ENCODE measurements at places on chromosomes 6 and 20.

- no peak for DNase-seq
These were observed 6.3 kb downstream of the SGK2 start for GRCh38 chr20:43564993-43565757.

DNA sequence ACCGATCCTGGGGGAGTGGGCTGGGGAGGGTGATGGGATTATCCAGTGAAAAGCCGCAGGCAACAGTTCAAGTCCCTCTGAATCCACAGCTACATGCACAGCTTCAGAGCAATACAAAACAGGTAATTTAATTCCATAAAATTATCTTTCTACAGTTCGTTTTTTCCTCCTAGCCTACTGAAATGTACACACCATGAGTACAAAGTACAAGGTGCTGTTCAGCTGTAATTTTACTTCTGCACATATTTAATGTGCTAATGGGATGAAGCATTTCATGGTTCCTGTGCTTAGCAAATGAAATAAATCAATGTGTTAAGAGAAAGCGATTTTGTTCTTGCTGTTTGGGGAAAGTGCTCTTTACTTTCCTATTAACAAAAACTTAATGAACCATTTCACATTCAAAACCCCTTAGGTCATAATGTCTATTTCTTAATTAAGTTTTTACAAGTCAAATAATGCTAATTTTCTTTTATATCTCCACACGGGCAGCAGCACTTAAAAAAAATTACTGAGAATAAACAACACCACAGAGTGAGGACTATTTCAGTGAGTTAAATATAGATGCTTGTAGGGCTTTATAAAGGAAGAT, 71.8 kb downstream of the INSM1 start:
- no peak for DNase-seq

- no peak for DNase-seq
These were observed 330.5 kb downstream of the TFAP2A start for GRCh38 chr6:10084111-10084986.

DNA sequence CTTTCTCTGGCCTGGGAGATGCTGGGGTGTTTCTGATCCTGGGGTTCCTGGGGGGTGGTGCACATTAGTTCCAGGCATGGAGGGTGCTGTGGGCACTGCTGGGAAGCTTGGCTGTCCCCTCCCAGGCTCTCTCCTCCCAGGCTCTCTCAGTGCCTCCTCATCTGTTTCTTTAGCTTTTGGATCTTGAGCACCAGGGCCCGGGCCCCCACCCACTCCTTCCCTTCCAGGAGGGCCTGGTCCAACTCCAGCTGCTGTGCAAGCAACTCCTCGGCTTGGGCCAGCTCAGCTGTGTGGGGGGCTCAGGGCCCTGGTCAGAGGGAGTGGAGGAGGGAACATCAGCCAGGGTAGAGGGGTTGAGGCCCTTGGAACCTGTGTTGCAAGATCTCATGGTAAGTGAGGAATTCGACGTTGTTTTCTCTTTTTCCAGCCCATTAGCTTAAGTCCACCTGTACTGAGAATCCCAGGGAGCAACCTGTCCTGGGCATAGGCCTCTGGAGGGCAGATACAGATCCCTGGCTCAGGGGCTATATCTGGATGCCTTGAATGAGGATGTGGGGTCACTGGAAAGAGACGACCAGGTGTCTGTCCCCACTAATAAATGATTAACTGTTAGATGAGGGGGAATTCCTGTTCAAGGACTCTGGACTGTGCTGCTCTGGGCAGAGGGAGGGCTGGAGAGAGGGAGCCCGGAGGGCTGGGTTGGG, 34.5 kb upstream of the HLA-A start:
- DNase-seq: no peak

- DNase-seq: no peak
These were observed 11.6 kb downstream of the SRSF3 start for GRCh38 chr6:36605560-36606391.

DNA sequence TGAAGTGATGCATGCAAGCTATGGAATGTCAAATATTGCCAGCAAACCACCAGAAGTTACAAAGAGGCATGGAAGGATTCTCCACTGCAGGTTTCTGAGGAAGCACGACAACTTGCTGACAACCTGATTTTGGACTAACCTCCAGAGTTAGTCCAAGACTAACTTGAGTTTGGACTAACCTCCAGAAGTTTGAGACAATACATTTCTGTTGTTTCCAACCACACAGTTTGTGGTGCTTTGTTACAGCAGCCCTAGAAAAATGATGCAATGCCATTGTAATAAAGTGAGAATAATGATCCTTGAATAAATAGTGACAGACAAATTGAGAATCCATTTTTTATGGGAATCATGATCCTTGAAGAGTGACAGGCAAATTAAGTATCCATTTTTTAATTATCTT, 169.9 kb upstream of the HDDC2 start:
- no peak for DNase-seq

- no peak for DNase-seq
These were observed 144.3 kb upstream of the SALL4 start for GRCh38 chr20:51946586-51946985.

GRCh38 chr20:32456869-32457478, 98.8 kb downstream of the ASXL1 start:
- peak; percentile 52 for DNase-seq

GRCh38 chr6:28710466-28711191, 184.9 kb downstream of the GPX5 start:
- no peak for DNase-seq

DNA sequence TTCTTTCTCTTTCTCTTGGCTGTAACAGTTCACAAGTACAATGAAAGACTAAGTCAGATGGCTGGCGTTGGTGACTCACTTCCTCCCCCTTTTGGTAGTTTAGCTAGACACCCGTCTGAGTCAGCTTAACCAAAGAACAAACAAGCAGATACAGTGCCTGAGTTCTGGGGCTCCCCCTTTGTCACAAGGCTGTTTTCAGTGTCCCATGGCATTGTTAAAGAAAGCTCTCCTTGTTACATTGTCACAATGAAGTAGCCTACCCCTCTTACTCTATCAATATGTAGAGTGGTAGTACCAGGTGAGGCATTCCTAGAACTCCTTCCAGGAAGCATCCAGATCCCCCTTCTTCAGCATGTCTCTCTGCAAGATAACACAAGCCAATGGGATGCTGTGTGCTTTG, 38.6 kb downstream of the KIAA0408 start:
- no peak for DNase-seq

GRCh38 chr6:39910164-39910563, 24.1 kb downstream of the MOCS1 start:
- DNase-seq: no peak

GRCh38 chr6:6912817-6913744, 194.7 kb upstream of the RREB1 start:
- no peak for DNase-seq

DNA sequence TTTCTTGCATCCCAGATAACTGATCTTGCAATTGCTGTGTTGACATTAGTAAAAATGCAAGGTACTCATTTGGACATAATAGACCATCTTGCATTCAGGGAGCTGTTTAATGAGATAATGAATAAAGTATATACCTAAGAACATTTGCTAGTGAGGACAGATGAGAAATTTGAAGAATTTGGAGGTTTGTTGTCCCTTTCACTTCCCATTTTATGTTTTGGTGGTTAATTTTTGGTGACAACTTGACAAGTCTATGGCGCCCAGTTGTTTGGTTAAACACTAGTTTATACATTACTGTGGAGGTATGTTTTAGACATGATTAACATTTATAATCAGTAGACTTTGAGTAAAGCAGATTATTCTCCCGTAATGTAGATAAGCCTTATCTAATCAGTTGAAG, 300.2 kb upstream of the SYNCRIP start:
- DNase-seq: no peak

DNA sequence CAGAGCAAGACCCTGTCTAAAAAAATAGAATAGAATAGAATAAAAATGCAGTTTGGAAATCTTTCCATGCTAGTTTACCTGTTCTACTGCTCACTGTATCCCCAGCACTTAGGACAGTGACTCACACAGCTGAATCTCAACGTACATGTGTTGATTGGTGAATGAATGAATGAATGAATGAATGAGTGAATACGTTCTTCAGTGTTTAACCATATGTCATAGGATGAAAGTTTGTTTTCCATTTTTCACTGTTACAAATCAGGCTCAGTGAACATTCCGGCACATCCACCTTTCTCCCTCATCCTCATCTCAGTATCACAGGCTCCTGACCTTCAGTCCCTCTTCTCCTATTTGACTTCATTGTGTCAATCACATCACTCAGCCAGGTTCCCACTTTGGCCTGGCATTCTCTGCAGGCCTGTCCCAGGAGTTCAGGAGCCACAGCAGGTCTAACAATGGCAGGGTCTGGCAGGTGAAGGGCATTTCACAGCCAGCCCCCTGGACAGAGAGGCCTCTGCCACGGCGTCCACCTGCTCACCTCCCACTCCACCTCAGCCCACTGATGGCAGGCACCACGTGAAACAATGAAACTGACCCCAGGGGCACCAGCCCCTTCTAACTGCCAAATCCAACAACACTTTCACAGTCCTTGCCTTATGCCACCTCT, 7.9 kb downstream of the ZC3H12D start:
- DNase-seq: no peak

DNA sequence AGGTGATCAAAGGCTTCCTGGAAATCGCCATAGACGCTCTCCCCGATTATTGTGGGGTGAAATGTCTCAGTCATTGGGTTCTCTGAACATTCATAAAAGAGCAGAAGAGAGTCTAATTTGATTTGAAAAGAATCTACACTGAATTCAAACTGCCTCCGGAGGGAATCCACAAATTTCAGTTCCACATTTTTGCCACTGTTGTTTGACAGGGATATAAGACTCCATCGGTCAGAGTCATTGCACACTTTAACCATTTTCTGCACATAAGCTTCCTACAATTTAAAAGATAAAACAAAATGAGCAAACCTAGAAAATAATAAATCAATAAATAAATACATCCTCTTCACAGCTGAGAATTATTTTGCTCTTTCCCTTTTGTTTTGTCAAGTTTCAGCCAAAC, 2.3 kb downstream of the TENT5A start:
- DNase-seq: no peak

GRCh38 chr6:38100380-38100779, 280.9 kb downstream of the ZFAND3 start:
- no peak for DNase-seq

- DNase-seq: no peak
These were observed 794.6 kb downstream of the TFAP2A start for GRCh38 chr6:9620263-9620662.

- DNase-seq: no peak
These were observed 286.4 kb upstream of the IRAK1BP1 start for GRCh38 chr6:78580923-78581322.

DNA sequence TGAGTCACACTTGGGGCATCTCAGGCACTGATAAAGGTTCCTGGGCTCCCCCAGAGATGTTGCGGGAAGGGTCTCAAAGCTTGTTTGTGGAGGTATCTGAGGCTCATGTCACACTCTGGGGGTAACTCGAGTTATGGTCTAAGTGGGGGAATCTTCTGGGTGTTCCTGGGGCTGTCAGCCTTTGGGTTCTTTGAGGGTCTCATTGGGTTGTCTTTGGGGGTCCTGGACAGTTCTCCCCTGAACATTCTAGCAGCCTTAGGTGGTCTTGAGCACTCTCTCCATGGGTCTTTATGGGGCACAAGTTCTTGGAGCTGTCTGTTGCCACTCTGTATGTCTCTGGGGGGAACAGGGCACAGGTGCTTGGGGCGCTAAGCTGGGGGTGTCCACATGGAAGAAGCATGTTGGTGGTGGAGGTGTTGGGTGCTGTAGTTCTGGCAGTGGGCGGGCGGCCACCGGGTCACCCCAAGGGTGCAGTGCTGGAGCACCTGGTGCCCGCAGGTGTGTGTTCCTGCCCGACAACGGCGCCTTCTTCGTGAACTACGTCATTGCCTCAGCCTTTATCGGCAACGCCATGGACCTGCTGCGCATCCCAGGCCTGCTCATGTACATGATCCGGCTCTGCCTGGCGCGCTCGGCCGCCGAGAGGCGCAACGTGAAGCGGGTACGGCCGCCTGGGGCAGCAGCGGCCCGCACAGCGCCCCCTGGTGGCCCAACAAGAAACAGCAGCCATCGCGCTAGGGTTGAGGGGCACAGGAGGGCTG, 7.1 kb upstream of the CAPN11 start:
- peak; percentile 78 for DNase-seq

- DNase-seq: no peak
These were observed 194.0 kb upstream of the EYA4 start for GRCh38 chr6:133047065-133047665.

DNA sequence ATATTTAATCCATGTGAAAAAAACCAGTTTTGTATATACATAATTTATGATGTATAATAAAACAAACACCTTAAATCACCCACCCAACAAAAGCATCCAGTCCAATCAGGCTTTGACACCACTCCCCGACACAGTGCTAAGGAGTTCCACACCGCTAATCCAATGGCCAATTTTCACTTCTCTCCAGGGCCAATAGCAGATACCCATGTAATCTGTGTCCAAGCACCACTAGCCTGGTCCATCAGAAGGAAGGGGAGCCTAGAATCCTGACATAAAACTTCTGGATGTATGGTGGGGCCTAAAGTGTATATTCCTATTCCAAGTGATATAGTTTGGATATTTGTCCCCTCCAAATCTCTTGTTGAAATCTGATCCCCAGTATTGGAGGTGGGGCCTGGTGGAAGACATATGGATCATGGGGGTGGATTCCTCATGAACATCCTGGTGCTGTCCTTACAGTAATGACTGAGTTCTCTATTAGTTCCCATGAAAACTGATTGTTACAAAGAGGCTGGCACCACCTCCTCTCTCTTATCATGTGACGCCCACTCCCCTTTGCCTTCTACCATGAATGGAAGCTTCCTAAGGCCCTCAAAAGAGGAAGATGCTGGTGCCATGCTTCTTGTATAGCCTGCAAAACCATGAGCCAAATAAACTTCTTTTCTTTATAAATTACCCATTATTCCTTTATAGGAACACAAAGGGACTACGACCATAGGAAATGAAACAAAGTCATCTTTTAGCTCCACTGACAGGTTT, 20.8 kb downstream of the RALGAPA2 start:
- DNase-seq: no peak

DNA sequence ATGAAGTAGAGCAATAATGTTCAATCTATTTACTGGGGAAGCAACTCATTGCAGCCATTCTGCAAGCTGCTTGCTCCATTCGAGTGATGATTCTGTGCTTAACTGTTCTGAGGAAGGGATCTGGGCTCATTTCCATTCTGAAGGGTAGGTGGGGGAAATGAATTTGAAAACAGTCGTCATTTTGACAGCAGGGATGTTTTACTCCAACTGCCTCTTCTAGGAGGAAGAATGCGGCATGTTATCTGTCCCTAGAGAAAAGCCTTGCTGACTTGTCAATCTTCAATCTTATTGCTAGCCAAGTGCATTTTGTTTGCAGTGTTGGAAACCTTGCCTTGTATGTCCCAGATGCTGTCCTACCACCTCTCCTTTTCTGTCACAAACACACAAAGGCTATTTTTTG, 105.9 kb downstream of the PRDM13 start:
- DNase-seq: no peak
